ENCODE measurements at places on chromosomes 1 and 21.

DNA sequence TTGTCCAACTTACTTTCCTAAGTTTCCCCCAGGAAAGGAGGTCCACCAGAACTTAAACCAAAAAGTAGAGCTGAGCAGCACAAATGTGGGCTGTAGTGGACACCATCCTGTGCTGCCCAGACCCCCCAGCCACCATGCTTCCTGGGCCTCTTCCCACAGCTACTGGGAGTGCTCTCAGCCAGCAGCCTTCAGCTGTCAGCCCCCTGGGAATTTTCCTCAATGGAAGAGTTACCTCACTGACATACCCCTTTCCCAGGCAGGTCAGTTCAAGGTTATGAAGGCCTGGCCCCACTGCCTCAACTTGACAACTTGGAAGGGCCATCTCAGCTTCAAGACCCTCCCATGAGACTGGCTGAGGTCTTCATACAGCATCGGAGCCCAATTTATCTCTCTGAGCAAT, 47.7 kb downstream of the CDCP2 start:
- no peak for DNase-seq

DNA sequence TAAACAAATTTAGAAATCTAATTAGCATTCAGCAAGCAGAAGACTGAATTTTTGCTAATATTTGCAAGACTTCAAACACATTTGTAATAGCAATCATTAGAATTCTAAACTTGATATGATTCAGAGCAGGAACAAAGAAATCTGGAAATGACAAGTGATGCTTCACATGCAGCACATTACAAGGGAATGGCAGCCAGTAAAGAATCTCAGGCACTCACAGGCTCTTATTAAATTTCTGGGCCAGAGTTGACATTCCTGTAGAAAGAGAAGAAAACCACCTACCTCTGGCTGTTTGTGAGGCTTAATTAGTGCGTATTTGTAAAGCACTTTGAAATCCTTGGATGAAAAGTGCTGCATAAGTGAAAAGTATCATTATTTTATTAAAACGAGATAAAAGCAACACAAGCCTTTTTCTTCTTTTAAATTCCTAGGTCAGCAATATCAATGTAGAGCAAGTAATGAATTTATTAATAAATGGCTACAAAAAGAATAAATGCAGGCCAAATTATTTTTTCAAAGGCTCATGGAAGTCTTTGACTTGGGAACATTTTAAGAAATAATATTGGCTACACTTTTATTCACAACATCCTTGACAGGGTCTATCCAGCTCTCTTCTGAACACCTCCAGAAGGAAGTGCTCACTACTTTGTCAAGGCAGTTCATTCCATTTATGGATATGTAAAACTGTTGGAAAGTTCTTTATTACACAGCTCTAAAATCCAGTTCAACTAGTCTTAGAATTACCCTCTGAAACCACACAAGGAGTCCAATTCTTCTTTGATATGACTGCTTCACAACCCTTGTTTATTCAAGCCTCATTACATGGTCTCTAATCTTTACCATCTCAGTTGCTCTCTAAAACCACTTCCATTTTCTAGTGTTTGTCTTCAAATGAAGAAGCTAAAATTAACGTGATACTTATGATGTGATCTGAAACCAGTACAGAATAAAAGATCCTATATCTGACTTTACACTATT, 32.1 kb upstream of the SCYL3 start:
- DNase-seq, result peak; percentile 31

DNA sequence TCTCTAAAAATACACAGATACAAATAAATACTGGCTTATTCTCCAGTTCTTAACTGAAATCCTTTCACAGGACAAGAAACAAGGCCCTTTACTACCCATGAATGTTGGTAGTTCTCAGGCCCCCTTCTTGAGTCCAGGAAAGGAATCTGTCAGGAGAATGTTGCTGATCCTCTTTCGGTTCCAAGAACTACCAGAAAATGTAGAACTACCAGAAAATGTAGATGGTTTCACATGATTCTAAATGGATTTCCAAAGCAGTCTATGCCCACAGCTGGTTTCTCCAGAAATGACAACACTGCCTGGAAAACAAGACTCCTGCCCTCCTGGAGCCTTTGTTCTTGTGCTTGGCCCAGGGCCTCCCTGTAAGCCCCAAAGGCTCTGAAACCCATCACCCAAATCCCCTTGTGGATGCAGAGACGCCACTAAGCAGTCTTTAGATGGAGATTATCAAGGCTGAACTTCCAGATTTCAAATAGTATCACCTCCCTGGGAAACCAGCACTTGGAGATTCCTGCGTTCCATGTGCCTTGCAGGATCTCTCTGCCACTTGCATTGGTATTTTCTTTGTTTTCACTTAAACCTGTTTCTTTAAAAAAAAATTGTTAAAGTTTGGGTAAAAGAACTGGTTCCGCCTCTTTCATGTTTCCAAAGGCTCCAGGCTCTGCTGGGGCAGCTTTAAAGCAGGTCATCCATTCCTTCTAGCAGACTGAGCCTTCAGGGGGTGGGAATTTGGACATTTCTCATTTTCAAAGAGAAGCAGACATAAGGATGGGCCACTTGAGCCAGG, 53.4 kb downstream of the MAN1C1 start:
- peak; percentile 72 for DNase-seq

GRCh38 chr1:181801617-181802016, 259.9 kb downstream of the ZNF648 start:
- DNase-seq, result no peak

GRCh38 chr1:43653893-43654292, 3.9 kb downstream of the KDM4A start:
- DNase-seq, result no peak

- no peak for DNase-seq
Measured at GRCh38 chr1:71792264-71792663, 490.1 kb downstream of the NEGR1 start.

DNA sequence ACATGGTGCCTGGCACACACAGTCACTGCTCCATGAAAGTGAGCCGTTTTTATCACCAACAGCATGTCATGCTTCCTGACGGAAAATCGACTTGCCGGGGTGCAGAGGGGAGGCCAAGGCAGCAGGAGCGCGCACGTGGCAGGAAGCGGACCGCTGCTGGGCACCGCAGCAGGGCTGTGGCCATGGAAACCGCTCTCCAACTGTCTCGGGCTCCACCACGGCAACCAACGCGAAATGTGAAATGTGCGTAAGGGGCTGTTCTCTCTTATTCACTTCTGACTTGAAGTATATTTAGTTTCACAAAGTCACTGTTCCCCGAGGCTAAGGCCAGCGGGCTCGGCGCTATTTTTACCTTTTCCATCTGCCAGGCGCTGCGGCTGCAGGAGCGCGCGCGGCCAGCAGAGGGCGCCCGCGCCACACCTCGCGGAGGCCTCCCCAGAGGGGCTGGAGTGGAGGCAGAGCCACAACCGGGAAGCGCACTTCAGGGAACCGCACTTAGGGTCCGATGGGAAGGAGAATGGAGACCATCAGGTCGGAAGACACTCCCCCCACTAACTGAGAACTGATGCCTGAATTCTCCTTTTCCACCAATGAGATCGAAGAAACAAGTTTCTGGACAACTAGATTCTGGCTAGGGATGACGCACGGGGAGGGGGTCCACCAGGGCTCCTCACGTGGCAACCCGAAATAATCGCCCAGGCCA, 19.7 kb downstream of the RCC2 start:
- peak; percentile 34 for DNase-seq

Data from umbilical cord (tissue), 2 donors.